ENCODE measurements at places on chromosomes 3 and 15. TPM values are rescaled to one million over a fixed set of nuclear protein-coding genes. Genes with fewer than 3 reads are reported as not detected.

The CPEB1 gene
- 2.5 TPM for total RNA-seq

The PLCB2 gene
- 61.2 TPM for total RNA-seq

The ZNF774 gene
- 3.6 TPM for total RNA-seq

The THRB gene
- 19.7 TPM for total RNA-seq

The PLCL2 gene
- 9.1 TPM for total RNA-seq

The CTXND1 gene
- total RNA-seq = 1.9 TPM

The C2CD4B gene
- total RNA-seq = 3.5 TPM

All from upper lobe of right lung (tissue), 1 donor.